T-helper 2 cell treated with Interferon-gamma antibody and Interleukin-4, amounts not matched to agents 5 μg/mL and 100 μg/mL, for 36 hours (primary cell): ENCODE measurements at places on chromosomes 2 and 18.

DNA sequence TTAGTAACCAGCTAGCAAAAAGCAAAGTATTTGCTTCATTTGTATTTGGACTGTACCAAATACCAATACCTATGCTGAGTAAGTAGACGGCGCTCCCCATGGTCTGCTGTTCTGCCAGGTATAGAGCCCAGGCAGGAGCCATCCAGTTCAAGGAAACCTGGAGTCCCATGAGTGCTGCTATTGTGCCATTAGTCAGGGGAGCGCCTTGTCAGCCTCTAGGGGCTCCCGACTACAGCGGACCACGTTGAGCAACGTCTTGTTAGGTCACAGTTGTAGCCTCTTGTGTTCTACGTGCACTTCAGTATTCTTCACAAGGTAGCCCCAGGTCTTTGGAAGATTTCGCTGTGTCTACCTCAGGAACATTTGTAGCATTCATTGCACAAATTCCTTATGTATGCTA, 21.6 kb upstream of the SLC9A2 start:
- no peak for DNase-seq

GRCh38 chr18:77057006-77057395, 75.6 kb downstream of the MBP start:
- DNase-seq, result no peak

GRCh38 chr2:200445284-200445683, 64.6 kb downstream of the KCTD18 start:
- no peak for DNase-seq

DNA sequence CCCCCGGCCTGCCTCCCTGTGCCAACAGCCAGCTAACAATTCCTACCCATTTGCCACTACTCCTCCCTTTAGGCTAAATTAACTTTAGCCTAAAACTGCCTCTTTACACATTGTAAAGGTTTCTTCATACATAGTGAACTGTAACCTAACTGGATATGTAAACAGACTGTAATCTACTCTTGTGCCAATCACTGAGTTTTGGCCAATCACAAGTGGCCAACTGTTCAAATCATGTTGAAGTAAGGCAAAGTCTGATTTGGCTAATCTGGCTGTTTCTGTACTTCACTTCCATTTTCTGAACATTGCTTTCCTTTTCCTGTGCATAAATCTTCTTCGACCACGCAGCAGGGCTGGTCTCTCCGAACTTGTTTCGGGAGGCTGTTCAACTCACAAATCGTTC, 103.6 kb upstream of the LYPD6 start:
- DNase-seq, result no peak

DNA sequence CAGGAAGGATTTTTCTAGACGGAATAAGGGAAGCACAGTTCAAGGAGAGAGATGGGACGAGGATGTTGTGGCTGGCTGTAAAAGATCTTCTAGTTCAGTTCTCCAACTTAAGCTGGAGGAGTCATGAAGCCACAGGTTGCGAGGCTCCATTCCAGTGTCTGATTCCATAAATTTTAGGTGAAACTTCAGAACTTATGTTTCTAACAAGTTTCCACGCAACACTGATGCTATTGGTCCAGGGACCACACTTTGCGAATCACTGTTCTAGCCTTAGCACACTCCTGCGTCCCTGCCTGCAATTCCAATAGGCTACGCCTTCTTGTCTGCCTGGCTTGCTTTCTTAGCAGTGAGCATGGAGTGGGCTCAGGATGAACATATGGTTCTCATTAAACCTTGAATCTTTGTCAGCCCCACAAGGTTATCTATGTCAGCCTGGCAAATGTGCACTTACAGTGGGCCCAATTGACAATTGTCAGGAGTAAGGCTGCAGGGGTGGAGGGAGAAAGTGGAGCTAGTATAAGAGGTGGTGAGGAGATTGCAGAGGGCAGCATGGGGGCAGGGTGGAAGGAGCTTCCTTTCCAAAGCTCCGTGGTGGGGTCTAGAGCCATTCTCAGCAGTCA, 438.1 kb upstream of the ST6GAL2 start:
- no peak for DNase-seq

DNA sequence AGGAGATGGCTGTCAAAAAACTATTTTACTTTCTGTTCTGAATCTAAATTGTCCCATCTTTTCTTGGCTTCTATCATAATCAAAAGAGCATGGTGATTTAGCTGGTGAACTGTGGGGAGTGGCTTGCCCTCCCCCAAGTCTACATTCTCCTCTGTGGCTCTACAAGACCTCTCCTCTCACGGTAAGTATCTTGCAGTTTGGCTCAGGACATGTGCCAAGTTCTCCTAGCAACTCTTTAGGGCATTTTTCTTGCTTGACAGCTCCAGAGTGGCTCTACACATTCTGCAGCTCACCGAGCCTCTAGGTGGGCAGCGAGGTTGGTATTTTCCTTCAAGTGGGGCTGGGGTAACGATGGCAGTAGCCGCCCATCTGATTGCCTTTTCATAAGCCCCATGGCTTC, 29.1 kb downstream of the SLC4A5 start:
- no peak for DNase-seq

DNA sequence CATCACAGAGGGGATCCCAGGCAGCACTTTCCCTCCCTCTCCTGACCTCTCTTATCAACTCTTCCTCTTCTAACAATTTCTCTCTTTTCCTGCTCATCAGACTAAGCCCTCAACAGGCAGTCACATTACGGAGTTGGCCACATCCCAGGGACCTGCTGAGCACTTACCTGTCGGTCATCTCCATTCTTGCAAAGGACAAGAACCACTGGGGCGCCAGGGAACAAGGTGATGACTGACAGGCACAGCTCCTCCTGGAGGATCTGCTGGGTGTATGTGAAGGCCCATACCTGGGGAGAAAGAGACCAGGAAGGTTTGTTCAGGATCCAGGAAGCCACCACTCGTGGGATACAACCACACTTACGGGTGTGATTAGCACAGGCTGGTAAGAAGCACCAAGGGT, 104.8 kb upstream of the CAPN13 start:
- DNase-seq, result no peak

DNA sequence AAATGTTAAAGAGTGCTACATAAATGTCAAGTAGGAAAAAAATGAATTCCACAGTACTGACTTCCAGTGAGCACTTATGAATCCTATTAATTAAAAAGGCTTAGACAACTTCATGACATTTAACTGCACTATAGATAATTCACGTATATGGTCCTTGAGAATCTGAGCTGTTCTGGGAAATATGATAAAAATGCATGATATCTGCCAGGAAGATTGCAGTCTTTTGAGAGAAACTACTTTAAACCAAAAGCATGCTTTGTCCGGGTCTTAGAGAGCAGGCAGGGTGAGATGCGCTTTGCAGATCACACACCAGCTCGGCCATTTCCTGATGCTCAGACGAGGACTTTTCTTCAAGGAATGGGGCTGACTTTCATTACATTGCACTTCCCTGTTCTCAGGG, 42.6 kb downstream of the CMPK2 start:
- DNase-seq, result no peak

DNA sequence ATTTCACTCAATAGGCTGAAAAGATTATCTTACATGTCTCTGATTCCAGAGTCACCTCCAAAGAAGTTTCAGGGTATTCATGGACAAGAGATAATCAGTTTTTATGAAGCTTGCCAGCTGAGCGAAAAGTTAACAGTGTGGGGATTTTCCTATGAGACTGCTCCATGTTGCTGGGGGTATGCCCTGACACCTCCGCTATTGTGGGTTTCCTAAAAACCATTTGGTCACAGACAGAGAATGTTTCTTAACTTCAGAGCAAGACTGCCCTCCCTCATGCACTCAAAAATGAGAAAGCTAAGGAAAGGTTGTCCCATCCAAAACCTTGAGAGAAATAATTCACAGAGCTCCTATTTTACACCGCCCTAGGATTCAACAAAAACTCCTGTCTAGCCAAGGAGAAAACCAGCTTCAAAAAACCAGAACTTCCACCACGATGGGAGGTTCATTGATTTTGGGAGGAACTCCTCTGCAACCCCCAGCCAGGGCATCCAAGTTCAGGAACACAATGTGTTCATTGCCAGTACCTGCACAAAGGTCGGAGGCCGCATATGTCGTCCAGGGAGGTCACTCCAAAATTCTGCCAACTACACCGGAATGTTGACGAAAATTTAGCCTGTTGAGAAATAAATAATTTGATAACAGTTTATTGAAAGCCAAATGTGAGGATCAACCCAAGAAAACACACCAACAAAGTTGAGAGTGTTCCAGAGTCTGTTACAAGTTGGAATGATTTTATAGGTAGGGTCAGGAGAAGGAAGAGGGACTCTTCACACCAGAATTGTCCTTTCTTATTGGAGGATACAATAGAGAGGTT, 104.3 kb downstream of the SP100 start:
- DNase-seq, result no peak

DNA sequence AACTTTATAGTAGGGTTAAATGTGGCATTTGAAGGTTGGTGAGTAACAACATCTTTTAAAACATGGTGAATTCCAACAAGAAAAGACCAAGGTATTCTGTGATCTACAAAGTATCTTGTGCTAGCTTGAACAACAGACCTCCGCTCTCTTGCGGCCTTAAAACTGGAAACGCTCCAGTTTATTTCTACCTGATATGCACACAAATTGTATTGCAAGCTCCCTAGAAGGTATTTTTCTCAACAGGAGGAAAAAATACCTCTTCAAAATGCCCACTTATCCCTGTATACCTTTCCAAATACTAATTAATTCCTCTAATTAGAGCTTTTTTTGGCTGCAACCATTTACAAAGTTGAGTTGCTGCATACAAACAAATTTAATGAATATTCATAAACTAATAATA, 69.5 kb downstream of the KCNH7 start:
- no peak for DNase-seq

- DNase-seq, result no peak
Observed at GRCh38 chr2:174125090-174125489, 123.2 kb downstream of the OLA1 start.

GRCh38 chr2:3726511-3726910, 23.1 kb downstream of the DCDC2C start:
- no peak for DNase-seq

- DNase-seq, result no peak
Observed at GRCh38 chr18:5414546-5414945, 119.0 kb upstream of the ZBTB14 start.

- no peak for DNase-seq
Observed at GRCh38 chr2:160928854-160929301, 231.3 kb upstream of the TANK start.

DNA sequence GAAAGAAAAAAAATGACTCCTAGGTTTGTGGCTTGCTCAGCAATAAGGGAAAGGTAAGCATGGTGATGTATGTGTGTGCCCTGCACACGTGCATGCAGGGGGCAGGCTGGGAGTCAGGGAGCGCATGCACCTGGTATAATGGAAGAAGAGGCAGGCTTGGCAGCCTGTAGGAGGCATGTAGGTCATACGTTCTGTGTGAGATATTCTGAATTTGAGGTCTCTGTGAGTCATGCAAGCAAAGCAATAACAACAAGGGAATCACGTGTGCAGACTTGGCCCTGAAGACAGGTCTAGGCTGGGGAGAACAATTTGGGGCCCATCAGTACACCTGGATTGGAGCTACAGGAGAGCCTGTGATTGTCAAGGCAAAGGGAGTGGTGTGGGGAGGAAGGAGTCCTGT, 94.5 kb upstream of the TTC39C start:
- DNase-seq, result no peak

- DNase-seq, result no peak
Observed at GRCh38 chr2:182973441-182974352, 64.6 kb downstream of the NCKAP1 start.
